Kidney (tissue), 22 donors: ENCODE measurements at places on chromosomes 1 and 21. TPM values are rescaled to one million over a fixed set of nuclear protein-coding genes. Genes with fewer than 3 reads are reported as not detected.

GRCh38 chr1:33096363-33097005, 15.5 kb downstream of the AZIN2 start:
- H3K36me3 ChIP-seq = no peaks in the 10 kb centered on the region
- H3K27ac ChIP-seq = no peak overlapping the region
- no peaks in the 10 kb centered on the region for H3K27me3 ChIP-seq
- no peak overlapping the region for H3K4me3 ChIP-seq
- no peaks in the 10 kb centered on the region for H3K4me1 ChIP-seq
- no peak for DNase-seq

GRCh38 chr1:160623227-160623633, 23.6 kb downstream of the SLAMF1 start:
- DNase-seq = no peak
- H3K27ac ChIP-seq = no peak overlapping the region
- H3K36me3 ChIP-seq = no peaks in the 10 kb centered on the region
- no peak overlapping the region for H3K4me3 ChIP-seq
- H3K27me3 ChIP-seq = no peaks in the 10 kb centered on the region

DNA sequence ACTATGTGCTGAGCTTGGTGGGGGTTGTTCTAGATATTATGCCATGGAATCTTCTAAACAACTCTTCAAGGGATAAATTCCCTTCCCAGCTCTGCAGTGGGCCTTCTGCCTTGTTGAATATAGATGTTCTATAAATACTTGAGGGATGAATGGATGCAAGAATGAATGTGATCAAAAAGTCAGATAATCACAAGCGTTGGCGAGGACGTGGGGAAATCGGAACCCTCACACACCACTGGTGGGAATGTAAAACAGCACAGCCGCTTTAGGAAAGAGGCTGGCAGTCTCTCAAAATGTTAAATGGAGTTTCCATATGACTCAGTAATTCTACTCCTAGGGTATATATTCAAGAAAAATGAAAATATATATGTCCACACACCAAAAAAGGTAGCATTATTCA, 19.0 kb downstream of the SDC3 start:
- no peaks in the 10 kb centered on the region for H3K27me3 ChIP-seq
- DNase-seq = no peak
- peaks cover 28% of the 10 kb centered on the region for H3K4me1 ChIP-seq
- H3K36me3 ChIP-seq = no peaks in the 10 kb centered on the region
- no peak overlapping the region for H3K4me3 ChIP-seq
- no peak overlapping the region for H3K27ac ChIP-seq

GRCh38 chr1:99590578-99591209, 55.2 kb upstream of the PALMD start:
- peak; percentile 44 for DNase-seq
- no peak overlapping the region for H3K4me3 ChIP-seq
- H3K27me3 ChIP-seq = no peaks in the 10 kb centered on the region
- no peak overlapping the region for H3K27ac ChIP-seq
- H3K36me3 ChIP-seq = no peaks in the 10 kb centered on the region

DNA sequence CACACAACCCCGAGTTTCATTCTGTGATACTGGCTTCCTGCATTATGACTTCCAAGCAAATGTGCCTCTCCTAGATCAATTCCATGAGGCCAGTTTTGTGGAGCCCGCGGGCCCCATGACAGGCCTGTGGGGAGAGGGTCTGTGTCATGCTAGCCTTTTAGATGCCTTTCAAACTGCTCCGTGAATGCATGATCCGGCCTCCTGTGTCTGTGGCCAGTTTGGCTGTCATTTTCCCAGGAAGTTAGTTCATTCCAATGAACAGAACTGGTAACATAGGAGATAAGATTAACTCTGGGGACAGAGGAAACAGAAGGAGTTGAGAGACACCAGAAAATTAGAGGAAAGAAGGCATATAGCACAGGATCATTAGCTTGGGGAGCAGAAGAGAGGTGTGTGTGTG, 3.2 kb downstream of the FNDC7 start:
- H3K36me3 ChIP-seq = no peaks in the 10 kb centered on the region
- no peaks in the 10 kb centered on the region for H3K27me3 ChIP-seq
- no peak overlapping the region for H3K4me3 ChIP-seq
- no peaks in the 10 kb centered on the region for H3K4me1 ChIP-seq

GRCh38 chr1:71511505-71511904, 430.7 kb upstream of the ZRANB2 start:
- no peaks in the 10 kb centered on the region for H3K4me1 ChIP-seq
- no peak overlapping the region for H3K27ac ChIP-seq
- H3K36me3 ChIP-seq = no peaks in the 10 kb centered on the region
- no peak for DNase-seq
- H3K4me3 ChIP-seq = no peak overlapping the region

DNA sequence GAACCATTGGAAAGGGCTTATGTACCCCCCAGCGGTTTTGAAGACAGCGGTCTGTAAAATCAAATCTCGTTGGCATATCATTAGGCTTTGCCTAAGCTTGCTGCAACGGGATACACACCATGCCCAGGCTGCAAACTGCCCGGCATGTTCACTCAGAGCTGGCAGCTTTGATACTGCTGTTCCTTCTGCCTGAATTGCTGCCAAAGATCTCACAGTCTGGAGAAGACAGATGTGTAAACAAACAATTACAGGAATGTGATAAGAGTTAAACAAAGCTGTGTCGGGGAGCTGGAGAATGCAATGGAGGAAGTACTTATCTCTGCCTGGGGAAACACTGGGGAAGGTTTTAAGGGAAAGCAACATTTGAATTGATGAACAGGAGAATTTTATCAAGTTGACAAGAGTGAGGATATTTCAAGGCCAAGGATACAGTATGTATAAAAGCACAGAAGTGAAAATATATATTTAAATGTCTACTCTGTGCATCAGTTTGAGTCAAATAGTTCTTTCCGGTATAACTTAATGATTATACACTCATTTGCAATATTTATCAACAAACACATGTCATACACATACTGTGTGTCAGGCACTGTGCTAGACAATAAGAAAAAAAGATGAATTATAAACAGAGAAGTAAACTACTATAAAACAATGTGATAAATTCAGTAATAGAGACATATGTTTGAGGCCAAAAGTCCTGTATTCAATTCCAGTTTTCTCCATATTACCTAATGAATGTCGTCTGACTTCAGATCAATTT, 29.9 kb downstream of the CHML start:
- no peak for DNase-seq
- no peak overlapping the region for H3K27ac ChIP-seq
- no peak overlapping the region for H3K4me3 ChIP-seq
- no peaks in the 10 kb centered on the region for H3K36me3 ChIP-seq
- no peaks in the 10 kb centered on the region for H3K27me3 ChIP-seq
- H3K4me1 ChIP-seq = no peaks in the 10 kb centered on the region

GRCh38 chr1:7386226-7387052, 384.7 kb upstream of the VAMP3 start:
- no peak overlapping the region for H3K4me3 ChIP-seq
- no peaks in the 10 kb centered on the region for H3K27me3 ChIP-seq
- DNase-seq = no peak

DNA sequence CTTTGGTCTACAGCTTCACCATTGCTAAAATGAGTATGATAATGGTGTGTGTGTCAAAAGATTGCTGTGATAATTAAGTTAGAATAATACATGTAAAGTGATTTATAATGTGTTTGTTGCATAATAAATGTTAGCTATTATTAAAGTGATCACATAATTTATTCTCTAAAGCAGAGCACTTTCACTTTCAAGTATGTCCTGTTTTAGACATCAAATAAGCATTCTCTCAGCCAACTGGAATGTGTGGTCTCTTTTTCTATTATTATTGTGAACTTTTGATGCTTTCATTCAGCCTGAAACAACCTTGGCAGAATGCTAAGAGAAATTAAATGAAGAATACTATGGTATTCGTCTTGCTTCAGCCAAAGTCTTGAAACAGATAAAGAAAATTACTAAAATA, 102.8 kb upstream of the COL11A1 start:
- no peaks in the 10 kb centered on the region for H3K4me1 ChIP-seq
- DNase-seq = no peak
- H3K27me3 ChIP-seq = no peaks in the 10 kb centered on the region
- H3K4me3 ChIP-seq = no peak overlapping the region
- no peak overlapping the region for H3K27ac ChIP-seq

GRCh38 chr1:247322442-247322841, 9.2 kb downstream of the ZNF496 start:
- DNase-seq = no peak
- H3K27ac ChIP-seq = no peak overlapping the region
- no peak overlapping the region for H3K4me3 ChIP-seq
- H3K36me3 ChIP-seq = peaks cover 5% of the 10 kb centered on the region
- no peaks in the 10 kb centered on the region for H3K27me3 ChIP-seq

GRCh38 chr1:27455139-27455811, 34.7 kb downstream of the WASF2 start:
- peak overlapping the region; percentile 2 for H3K4me3 ChIP-seq
- no peaks in the 10 kb centered on the region for H3K27me3 ChIP-seq
- no peak for DNase-seq

GRCh38 chr1:226549937-226550671, 1.5 kb downstream of the STUM start:
- no peaks in the 10 kb centered on the region for H3K27me3 ChIP-seq
- H3K4me3 ChIP-seq = peak overlapping the region; percentile 49
- no peak overlapping the region for H3K27ac ChIP-seq
- DNase-seq = peak; percentile 47

DNA sequence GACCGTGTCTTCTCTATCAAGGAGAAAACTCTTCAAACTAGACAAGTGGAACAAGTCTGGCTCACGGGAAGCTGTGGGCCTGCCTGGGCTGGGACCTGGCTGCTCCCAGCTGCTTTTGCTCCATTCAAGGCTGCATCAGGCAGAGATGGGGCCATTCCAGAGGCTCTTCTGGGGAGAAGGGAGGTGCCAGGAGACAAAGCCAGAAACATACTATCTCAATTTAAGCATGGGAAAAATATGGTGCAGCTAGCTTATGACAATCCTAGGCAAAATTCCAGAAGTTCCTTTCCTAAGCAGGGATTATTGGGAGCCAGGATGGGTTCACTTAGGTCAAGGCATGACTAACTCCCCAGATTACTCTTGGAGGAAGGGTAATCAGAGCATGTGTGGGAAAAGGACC, 90.8 kb upstream of the SLC2A1 start:
- H3K36me3 ChIP-seq = no peaks in the 10 kb centered on the region
- DNase-seq = no peak
- no peak overlapping the region for H3K4me3 ChIP-seq
- no peaks in the 10 kb centered on the region for H3K4me1 ChIP-seq

DNA sequence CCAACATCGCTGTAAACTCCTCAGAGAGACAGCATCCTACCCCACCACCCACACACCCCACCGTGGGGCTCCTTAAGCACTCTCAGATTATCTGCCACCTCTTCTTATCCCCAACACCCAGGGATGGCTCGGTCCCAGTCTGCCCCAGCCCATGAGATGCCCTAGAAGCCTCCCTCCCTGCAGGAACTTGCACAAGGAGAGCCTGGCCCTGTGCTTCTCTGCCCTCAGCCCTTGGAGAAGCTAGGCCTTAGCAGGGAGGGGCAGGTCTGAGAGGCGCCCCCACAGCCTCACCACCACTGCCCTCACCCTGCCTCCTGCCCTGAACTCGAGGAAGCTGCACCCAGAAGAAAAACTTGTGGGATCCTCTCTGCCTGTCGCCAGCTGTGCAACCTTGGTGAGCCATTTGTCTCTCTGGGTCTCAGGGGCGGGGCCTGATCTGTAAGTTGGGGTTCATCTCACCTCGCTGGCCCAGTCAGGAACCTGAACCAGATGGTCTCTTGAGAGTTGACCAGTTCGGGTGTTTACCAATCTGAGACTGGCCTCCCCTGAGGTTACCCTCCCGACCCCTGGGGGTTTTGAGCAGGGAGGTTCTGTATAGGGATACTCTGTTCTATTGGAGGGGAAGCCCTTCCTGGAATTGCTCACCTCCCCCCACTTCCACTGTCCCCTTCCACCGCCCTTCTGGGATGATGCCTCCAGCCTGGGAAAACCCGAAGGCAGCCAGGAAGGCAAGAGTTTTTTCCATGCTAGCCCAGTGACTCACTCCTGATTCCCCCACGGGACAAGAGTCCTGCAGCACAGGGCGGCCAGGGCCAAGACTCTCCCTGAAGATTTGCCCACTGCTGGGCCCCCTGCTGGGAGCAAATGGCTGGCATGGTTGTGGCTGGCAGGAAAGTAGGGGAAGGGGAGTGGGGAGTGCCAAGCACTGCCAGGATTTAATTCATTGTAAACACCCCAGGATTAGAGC, at the start of gene S100A3:
S100A3 (minus strand) TSS at position 537 of the 967 bp plus-strand sequence. CDS start 773 bp downstream, outside the sequence.
- DNase-seq = no peak
- H3K4me1 ChIP-seq = peaks cover 11% of the 10 kb centered on the region
- no peaks in the 10 kb centered on the region for H3K27me3 ChIP-seq
- H3K36me3 ChIP-seq = no peaks in the 10 kb centered on the region
- no peak within 1 kb of the TSS for H3K4me3 ChIP-seq

GRCh38 chr1:83854456-83854855, 144.5 kb downstream of the TTLL7 start:
- no peaks in the 10 kb centered on the region for H3K27me3 ChIP-seq
- no peak overlapping the region for H3K4me3 ChIP-seq
- no peak for DNase-seq
- H3K27ac ChIP-seq = no peak overlapping the region
- no peaks in the 10 kb centered on the region for H3K4me1 ChIP-seq

DNA sequence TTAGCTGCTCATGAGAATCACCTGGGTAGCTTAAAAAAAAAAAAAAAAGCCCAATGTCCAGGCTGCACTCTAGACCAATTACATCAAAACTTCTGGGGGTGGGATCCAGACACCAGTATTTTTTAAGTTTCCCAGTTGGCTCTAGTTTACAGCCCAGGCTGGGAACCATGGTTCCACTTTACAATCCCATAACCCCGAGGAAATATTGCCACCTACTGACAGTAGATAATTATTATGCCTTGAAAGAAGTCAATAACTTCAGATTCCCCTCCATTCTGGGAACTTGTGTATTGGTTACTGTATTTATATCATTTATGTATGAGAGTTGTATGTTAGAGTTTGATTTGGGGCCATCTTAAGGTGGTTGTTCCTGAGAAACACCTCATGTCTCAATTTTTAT, 100.2 kb downstream of the SPATA46 start:
- H3K4me1 ChIP-seq = no peaks in the 10 kb centered on the region
- DNase-seq = peak; percentile 27
- H3K27me3 ChIP-seq = no peaks in the 10 kb centered on the region
- H3K4me3 ChIP-seq = no peak overlapping the region
- no peak overlapping the region for H3K27ac ChIP-seq

The LPAR3 gene
- 0.22 TPM for total RNA-seq

The CD244 gene
- 1.8 TPM for total RNA-seq

The CFHR5 gene
- not detected for total RNA-seq

The KRTAP20-2 gene
- not detected for total RNA-seq

The PLD5 gene
- 0.47 TPM for total RNA-seq

The GPA33 gene
- 0.28 TPM for total RNA-seq

The ABCG1 gene
- 27.6 TPM for total RNA-seq

The SNX27 gene
- total RNA-seq = 46.3 TPM
